ENCODE measurements at places on chromosomes 1 and 21. TPM values are rescaled to one million over a fixed set of nuclear protein-coding genes. Genes with fewer than 3 reads are reported as not detected.

The HSD3B1 gene
- polyA plus RNA-seq, result 0.82 TPM

GRCh38 chr1:64476251-64476952, 6.5 kb downstream of the CACHD1 start:
- no peak for DNase-seq

DNA sequence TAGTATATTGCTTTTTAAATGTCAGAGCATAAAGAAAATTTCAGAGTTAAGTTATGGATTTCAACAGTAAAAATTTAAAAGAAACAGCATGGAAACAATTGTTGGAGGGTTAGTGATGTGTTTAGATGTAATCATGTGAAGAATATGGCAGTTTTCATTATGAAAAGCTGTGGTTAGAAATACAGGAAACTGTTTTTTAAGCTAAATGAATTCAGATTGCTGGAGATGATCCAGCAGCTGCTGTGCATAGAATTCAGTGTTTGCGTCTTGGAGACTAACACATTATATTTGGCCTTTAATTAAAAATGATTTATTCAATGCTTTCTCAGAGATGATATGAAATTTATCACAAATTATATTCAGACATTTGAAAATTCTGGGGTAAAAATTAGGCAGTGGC, 273.6 kb upstream of the LRRC7 start:
- no peak for DNase-seq

DNA sequence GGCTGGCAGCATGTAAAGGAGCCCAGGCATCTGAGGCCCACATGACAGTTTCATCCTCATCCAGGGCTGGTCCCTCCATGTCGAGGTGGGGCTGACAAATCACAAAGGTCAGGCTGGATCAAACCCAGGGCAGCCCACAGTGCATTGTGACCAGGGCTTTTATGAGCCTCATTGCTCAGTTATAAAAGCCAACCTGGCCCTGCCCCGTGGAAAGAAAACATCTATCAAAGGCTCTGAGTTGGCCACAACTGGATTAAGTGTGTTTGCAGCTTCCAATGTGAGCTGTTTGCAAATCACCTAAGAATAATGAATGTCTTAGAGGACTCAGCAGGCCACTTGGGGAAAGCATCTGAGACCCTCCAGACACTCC, 45.4 kb downstream of the GRHL3 start:
- no peak for DNase-seq

- DNase-seq, result no peak
Measured at GRCh38 chr1:64019818-64020217, 183.6 kb upstream of the UBE2U start.

The C1orf87 gene
- polyA plus RNA-seq, result 0.39 TPM

DNA sequence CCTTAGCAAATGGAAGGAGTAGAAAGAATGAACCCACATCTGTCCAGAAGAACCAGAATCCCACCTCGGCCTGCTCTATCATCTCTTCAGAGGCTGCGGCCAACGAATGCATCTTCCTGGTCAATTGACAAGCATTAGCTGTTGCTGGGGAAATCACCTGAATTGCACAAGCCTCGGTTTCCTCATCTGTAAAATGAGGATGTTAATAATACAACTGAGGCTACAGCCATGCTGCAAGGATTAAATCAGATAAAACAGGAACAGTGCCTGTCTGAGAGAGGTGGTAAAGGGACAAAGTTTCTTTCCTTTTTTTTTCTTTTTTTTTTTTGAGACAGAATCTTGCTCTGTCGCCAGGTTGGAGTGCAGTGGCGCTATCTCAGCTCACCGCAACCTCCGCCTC, 99.8 kb downstream of the KIF14 start:
- DNase-seq, result no peak

The UMODL1 gene
- 0.17 TPM for polyA plus RNA-seq

The ATXN7L2 gene
- 12.3 TPM for polyA plus RNA-seq

The KCNE1 gene
- polyA plus RNA-seq, result 0.92 TPM

The RASSF5 gene
- polyA plus RNA-seq, result 4.5 TPM

GRCh38 chr1:20497506-20497905, 10.4 kb downstream of the MUL1 start:
- no peak for DNase-seq

The CD1B gene
- polyA plus RNA-seq, result not detected

- no peak for DNase-seq
Measured at GRCh38 chr1:230737622-230738262, 9.4 kb upstream of the CAPN9 start.

GRCh38 chr1:34270181-34270580, 93.5 kb downstream of the C1orf94 start:
- DNase-seq, result no peak

The CFHR2 gene
- not detected for polyA plus RNA-seq

DNA sequence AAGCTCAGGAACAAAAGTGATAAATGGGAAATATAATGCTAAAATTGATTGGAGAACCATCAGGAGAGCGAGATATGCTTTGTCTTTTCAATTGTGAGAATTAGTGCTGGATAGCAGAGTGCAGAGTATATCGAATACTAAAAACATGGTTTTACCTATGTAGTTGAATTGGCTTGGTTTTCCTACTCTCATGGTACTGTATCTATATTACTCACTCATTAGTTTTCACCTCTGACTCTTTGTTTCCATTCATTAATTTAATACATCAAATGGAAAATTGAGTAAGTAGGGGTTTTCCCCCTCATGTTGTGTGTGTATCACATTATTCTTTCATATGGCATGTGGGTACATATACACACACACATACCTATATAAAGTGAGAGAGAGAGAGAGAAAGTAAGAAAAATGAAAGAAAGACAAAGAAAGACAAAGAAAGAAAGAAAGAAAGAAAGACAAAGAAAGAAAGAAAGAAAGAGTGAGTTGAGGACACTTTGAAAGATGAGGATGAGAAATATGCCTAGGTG, 1574.5 kb downstream of the MRPL39 start:
- no peak for DNase-seq

The CD48 gene
- polyA plus RNA-seq, result 1.7 TPM

The TMEM35B gene
- polyA plus RNA-seq, result 29.4 TPM

DNA sequence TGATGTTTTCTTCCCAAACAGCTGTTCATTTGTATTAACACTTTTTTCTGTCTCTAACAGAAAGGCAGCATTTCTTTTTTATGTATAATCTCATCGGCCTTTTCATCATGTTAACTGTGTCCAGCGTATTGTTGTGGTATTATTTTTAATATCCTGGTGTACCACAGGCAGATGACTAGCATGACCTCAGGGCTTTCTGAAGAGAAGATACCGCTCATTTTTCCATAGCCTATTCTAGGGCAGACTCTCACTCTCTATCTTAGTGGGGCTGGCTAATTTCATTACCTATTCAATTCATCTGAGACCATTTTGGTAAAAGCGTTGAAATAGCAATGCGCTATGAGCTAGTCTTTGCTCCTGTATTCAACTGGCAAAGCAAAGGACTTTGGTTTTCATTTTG, 209.9 kb downstream of the SDCCAG8 start:
- DNase-seq, result no peak

The GPA33 gene
- polyA plus RNA-seq, result 0.83 TPM

DNA sequence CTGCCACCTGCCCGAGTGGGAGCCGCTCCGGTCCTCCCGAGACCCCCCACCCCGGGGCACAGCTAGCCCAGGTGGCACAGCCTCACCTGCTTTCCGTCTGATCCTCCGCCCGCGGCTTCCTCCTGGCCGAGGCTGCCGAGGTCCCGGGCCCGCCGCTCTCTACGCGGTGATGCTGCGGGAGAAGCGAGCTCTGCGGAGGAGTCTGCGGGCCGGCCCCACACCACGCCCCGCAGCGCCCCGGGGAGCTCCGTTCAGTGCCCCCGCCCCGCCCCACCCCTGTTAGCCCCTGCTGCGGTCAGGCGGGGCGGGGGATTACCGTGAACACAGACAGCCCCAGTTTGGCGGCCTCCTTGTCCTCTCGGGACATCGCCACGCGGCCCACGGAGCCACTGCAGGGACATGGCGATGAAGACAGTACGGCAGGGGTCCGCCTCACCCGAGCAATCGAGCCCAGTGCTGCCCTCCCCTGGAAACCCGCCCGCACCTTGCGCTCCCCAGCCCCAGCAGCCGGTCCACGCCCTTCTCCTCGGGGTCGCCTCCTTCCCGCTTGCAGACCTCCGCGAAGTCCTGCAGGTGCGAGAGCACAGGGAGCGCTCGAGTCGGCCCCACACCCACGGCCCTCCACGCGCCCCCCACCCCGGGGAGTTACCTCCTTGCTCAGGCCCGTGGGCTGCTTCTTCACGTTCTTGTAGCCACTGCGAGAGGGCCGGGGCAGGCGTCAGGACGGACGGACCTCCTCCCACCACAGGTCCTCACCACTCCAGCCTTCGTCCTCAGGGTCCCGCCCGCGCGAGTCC, 933 bp downstream of the C1orf35 start:
- DNase-seq, result no peak

- no peak for DNase-seq
Measured at GRCh38 chr1:41359211-41360073, 1.8 kb upstream of the FOXO6 start.

- peak; percentile 68 for DNase-seq
Measured at GRCh38 chr1:11690397-11691301, 861 bp upstream of the DRAXIN start.

Measured in renal cortex interstitium (tissue), 15 donors.